Stimulated activated naive CD4-positive, alpha-beta T cell treated with Interleukin-2 at 50 U/mL for 16 hours (primary cell): ENCODE measurements at places on chromosomes 2 and 18.

DNA sequence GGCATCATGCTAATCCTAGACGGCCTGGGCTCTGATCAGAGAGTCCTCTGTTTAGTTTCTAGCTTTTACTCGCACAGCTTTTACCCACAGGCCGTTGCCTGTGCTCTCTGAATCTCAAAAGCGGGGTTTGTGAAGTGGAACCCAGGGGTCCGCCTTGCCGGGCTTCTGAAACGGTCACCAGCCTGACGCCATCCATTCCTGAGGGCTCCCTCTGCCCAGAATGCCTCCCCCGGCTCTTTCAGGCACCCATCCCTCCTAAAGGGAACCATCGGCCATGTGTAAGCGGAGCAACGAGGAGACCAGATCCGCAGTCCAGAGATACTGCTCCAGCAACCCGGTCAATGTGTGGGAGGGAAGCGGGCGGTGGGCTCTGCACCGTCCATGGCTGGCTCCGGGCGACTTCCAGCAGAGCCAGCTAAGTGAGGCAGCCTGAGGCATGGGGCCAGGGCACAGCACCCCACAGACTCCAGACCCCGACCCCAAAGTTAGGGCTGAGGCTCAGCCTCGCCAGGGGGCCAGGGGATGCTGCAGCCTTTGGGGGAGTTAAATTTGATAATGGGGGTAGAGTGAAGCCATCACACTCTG, 28.8 kb downstream of the SALL3 start:
- no peak for DNase-seq

DNA sequence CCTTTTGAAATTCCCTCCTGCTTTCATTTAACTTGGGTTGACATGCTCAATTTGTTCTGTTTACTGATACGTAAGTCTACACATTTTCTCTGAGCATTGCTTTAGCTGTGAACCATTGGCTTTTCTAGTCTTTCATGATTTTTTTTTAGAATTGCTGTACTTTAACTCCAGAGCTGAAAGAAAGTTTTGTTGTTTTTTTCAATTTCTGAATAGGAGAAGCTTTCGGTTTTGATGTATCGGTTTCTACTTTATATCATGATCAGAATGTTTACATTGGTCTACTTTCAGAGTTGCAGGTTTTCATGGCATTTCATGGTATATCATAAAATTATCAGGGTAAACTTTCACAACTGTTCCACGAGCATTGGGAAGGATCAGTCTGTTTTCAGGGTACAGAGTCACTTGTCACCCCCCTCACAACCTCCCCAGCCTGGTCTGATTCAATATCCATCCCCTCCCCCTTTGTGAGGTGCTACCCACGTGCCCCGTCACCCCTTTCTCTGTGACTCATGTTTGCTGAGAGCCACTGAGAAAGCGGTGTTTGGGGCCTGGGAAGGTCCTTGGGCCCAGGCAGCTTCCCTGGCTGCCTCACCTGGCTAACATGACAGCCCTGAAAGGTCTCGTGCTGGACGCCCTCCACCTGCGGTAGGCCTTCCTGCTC, 7.0 kb downstream of the ASTL start:
- peak; percentile 48 for DNase-seq

DNA sequence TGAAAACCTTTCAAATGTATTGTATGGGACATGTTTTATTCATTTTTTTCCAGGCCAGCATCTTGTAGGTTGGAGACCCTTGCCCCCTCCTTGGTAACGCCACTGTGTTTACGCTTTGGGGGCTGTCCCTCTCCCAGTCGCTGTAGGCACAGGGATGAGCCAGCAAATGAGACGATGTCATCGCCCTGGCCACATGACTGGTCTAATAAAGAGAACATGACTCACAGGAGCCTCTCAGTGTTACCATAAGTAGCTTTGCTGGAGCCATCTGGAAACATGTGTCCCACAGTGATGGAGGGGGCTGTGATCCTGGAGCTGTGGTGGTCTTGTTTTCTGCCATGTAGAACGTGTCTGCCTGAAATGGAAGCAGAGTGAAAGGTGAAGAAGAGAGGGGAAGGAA, 78.9 kb downstream of the CD8B2 start:
- no peak for DNase-seq

- no peak for DNase-seq
These were observed 49.1 kb upstream of the GPC1 start for GRCh38 chr2:240386326-240386725.

DNA sequence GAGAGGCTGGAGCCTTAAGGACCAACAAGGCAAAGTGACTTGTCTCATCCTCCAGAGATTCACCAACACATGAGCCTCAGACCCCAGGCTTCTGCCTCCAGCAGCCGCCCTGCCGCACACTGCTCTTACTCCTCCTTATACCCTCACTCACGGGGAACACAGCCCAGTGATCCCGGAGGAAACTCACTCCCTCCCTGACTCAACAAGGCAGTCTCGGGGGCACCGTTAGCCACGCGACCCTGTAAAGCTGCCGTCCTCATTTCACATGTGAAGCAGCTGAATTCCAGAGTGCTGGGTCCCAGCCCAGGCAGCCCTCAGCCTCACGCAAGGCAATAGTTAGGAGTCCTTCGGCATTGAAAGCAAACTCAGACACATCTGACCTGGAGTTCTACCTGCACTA, 129.7 kb downstream of the TPO start:
- no peak for DNase-seq

GRCh38 chr2:177733322-177733855, 339.2 kb downstream of the PDE11A start:
- no peak for DNase-seq

DNA sequence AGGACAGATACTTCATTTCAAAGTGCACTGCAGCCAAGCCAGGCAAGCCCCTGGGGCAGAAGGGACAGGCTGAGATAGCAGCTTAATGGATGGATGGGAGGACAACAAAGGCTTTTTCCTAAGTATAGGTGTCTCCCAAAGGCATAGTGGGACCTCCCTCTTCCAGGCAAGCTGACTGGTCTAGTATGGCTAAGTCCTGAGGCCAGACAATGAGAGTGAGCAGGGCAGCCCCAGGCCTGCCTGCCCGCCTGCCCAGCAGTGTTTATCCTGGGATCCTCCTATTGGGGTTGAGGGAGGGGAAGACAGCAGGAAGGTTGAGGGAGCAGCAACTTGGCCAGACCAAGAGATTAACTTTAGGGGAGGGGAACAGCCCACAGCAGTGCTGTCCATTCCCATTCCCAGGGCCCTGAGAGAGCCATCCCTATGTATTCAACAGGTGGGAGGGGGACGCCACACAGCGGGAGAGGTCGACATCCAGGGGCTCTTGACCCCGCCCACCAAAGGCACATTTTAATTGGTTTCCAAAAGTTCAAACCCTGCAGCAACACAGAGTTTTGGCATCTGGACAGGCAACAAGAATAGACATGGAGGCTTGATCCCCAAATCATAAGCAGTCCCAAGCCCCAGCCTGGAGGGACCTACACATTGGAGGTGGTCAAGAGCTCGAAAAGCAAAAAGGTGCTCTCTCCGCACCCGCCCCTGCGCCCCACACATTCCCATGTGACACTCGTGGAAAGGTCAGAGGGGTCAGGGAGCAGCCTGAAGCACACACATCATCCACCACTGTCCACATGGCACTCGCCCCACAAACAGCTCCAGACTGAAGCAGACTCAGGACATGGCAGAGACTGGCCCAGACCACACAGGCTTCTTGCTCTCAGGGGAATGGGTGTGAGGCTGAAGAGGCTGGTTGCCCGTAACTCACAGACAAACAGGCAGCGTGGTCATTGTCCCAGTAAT, 2.9 kb upstream of the SFXN5 start:
- no peak for DNase-seq

GRCh38 chr2:66438891-66439811, 4.2 kb downstream of the MEIS1 start:
- DNase-seq, result no peak

- no peak for DNase-seq
These were observed 15.8 kb downstream of the GKN2 start for GRCh38 chr2:68936889-68937288.

DNA sequence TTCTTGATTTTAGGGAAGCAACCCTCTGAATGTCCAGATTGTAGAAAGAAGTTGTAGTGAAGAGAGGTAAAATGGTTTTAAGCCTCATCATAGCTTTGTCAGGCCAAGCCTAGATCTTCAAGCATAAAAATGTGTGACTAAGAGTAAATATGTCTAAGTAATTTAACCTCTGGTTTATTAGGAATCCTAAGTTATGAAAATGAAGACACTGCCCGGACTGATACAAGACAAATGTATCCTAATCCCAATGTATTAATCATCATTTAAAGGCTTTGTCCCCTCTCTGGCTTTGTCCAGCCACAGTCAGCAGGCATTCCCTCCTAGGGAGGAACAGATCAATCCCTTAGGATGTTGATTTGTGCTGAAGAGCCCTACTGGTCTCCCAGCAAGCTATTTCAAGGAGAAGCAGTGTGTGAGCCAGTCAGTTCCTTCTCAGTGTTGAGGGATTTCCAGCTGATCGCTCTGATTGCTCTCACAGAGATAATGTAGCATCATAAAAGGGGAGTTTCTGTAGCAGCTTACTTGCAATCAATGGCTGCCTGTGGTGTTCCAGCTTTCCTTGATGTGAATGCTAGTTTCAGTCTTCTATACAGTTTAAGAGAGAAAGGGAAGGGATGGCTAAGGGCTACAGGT, 796.1 kb downstream of the EPHA4 start:
- DNase-seq, result no peak

- DNase-seq, result no peak
These were observed 69.6 kb upstream of the CREB1 start for GRCh38 chr2:207459990-207460757.

DNA sequence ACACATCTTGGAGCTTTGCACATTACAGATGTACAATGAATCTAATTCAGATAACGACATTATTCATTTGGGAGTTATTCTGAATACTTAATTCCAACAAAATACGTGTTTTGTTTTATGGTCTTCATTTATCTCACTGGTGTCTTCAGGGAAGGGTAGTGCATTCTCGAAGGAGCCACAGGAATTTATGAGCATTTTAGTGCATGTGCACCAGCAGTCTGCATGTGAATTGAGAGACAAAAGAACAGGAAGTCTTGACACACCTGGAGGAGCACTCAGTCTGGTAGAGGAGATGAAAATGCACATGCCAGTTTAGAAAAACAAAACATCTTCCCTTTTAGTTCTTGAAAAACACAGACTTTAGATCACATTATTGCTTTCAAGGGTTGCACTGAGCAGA, 228.7 kb downstream of the LRATD1 start:
- DNase-seq, result no peak

DNA sequence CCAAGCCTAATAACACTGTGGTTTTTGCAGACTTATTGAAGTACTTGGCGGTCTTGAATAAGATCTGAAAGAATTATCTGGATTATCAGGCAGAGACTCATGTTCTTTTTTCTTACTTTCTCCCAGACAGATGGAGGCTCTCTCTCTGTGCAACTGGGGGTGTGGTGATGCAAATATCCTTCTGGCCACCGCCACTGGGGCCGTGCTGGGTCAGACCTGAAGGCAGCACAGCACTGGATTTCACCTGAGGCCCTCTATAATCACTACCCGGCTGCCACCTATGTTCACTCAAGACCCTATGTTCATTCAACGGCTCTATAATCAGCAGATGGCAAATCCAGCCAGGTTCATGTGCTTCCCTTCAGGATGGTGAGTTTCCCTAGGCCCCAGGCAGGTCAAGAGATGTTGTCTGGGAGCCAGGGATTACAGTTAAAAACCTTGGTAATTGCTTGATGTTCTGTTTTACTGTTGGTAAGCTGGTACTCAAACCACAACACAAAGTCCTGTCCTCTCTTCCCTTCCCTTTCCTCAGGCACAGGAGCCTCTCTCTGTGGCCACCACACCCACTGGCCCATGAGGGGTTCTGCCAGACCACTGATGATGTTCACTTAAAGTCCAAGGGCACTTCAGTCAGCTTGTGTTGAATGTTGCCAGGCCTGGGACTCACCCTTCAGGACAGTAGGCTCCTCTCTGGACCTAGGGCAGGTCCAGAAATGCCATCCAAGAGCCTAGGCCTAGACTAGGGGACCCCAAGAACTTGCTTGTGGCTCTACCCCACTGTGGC, 205.3 kb upstream of the GCFC2 start:
- DNase-seq, result no peak

GRCh38 chr2:38386821-38387220, 9.7 kb upstream of the ATL2 start:
- no peak for DNase-seq

- DNase-seq, result no peak
These were observed 32.3 kb upstream of the BAZ2B start for GRCh38 chr2:159648643-159649042.
